Stimulated activated CD8-positive, alpha-beta memory T cell treated with anti-CD3 and anti-CD28 coated beads, Interleukin-15, amount 100 ng/mL, for 24 hours (primary cell): ENCODE measurements at places on chromosomes 16 and 17.

- DNase-seq: no peak
These were observed 527.2 kb upstream of the WSB1 start for GRCh38 chr17:26766743-26767142.

DNA sequence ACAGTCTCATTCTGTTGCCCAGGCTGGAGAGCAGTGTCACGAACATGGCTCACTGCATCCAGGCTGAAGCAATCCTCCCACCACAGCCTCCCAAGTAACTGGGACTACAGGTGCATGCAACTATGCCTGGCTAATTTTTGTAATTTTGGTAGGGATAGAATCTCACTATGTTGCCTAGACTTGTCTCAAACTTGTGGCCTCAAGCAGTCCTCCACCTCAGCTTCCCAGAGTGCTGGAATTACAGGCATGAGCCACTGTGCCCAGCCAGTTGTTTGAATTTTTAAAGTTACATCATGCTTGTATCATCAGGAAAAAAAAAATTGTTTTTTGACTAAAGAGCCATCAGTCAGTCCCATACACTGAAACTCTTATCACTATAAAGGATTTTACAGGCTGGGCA lies 17.1 kb upstream of the VPS4A start:
- DNase-seq: no peak

- no peak for DNase-seq
These were observed 14.8 kb upstream of the WFDC1 start for GRCh38 chr16:84279881-84280280.

DNA sequence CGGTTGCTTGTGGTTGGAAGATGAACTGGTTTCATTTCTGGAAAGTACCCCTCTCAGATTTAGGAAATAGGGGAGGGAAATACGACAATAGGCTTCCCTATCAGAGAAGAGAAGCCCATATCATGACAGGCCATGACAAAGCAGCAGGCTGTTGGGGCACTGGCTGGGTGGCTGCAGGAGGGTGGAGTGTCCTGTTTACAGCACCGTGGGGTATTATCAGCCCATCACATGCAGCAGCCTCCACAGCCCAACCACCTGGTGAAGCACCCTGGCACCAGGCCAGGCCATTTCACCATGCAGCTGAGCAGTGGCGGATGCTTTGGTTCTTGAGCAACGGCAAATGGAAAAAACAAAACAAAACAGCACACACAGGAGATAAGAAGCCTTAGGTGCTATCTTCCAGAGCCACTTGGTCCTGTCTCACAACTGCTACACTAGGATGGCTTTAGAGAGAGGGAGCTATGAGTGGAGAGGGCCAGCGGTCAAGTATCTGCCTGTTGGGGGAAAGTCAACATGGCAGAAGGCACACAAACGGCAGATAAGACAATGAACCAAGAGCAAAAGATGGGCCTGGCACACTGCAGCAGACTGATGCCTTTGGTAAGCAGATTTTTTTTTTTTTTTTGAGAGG lies 24.2 kb downstream of the FAM117A start:
- peak; percentile 59 for DNase-seq

GRCh38 chr17:27523712-27524111 lies 67.5 kb downstream of the KSR1 start:
- DNase-seq: no peak

DNA sequence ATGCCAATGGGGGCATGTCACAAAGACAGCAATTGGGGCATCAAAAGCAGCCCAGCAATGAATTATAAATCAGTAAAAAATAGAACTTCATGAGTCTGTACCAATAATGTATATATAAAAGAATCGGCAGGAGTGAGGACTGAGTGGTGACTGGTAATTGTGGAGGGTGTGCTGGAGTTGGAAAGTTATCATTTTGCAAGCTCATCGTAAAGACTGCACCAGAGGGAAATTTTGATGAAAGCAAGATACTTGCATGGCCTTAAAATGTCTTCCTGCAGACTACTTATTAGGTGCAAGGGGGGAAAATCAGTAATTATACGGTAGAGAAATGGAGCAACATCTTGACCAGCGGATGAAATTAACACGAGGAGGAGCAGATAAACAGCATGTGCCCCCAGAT lies 138.9 kb downstream of the AATF start:
- DNase-seq: no peak

DNA sequence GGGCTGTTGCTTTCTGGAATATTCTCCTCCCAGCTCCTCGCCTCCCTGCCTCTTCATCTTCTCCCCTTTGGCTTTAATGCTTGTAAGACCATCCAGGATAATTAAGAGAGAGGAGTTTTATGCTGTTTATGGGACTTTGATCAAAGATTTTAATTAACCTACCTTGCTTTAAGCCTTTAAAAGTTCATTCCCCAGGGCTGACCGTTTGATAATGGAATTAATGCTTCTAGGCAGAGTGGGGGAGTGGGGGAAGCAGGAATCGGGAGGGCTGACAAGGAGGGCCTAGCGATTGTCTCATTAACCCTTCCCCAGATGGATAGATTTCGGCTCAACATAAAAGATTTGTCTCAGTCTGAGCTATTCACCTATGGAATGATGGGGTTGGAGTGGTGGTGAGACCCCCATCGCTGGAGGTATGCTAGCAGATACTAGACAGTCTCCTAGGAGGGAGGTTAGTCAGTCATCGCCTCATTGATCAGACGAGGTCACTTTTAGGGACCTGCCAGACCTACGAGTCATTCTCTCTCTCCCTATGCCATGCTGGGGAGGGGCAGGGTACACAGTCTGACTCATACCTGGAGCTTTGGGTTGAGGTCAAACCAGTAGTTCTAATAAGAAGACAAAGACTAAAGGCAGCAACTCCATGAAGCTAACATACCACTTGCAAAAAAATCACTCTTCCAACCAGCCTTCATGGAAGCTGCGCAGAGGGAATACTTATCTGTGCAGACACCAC lies 236.6 kb upstream of the NLRP1 start:
- DNase-seq: no peak

DNA sequence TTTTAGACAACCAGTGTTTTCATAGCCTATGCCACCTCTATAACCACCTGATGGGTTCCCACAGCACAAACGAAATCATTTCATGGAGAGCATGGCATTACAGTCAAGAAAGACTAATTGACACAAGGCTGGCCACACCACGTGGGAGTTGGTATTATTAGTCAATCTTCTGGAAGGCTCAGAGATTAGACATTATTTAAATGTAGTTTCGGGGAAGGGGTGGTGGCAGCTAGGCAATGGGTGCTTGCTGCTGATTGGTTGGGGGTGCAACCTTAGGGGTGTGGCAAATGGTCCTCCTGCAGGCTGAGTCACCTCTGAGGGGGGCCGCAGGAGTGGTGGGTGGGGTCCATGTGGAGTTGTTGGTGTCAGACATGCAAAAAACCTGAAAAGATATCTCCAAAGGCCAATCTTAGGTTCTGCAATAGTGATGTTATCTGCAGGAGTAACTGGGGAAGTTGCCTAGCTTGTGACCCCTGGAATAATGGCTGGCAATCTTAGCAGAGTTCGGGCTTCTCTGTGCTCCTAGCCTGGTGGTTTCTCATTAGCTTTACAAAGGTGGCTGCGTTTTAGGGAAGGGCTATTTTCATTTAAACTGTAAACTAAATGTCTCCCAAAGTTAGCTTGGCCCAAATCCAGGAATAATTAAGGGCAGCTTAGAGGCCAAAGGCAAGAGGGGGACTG lies 4.6 kb downstream of the TEN1 start:
- no peak for DNase-seq

GRCh38 chr16:66652661-66653360 lies 43.7 kb downstream of the CMTM4 start:
- no peak for DNase-seq

DNA sequence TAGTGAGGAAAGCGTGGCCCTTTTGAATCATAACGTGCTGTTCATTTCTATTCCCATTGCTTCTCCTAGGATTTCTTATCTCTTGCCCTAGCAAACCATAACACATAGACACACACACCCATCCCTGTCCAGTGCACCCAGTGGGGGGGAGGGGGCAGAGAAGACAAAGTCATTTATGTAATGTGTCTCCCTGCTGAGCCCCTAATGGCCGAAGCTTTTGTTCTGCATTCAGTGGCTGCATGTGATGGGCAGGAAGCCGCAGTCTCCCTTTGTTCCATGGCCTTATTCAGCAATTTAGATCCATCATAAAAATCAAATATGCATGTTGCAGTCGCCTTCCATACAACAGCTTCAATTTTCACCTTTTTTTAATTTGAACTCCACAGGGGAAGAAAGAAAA lies 325.4 kb downstream of the ZFHX3 start:
- no peak for DNase-seq

GRCh38 chr17:58447039-58447975 lies 30.0 kb upstream of the RNF43 start:
- peak; percentile 8 for DNase-seq

DNA sequence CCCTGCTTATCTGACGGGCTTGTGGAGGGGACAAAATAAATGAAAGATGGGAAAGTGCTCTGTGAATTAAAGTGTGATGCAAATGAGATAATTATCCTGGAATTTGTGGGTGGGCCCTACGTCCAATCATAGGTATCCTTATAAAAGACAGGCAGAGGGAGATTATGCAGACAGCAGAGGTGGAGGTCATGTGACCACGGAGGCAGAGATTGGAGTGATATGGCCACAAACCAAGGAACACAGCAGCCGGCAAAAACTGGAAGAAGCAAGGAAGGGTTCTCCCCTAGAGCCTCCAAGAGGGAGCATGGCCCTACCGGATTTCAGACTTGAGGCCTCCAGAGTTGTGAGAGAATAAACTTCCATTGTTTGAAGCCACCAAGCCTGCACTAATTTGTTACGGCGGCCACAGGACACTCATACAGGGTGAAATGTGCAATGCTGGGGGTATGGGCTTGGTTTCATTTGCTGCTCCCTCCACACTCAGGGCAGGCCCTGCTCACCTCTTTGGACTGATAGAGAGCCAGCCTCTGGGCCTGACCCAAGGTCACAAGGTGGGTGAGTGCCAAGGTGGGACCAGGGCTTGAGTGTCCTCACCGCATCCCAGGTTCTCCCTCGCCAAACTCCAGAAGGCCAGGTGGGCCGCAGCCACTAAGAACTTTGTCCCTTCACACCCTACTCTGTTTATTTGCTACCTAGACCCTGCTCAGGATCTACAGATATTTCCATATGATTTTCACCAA lies 149.6 kb upstream of the TNRC6C start:
- DNase-seq: no peak

- no peak for DNase-seq
These were observed 19.5 kb downstream of the SEC14L1 start for GRCh38 chr17:77160091-77160874.

GRCh38 chr17:50318501-50319285 lies 27.2 kb upstream of the XYLT2 start:
- DNase-seq: no peak

GRCh38 chr16:88382491-88383400 lies at the start of gene ZNF469:
ZNF469 (plus strand) TSS chr16:88382959; CDS start chr16:88427471, 44,512 bp downstream.
- DNase-seq: no peak

GRCh38 chr17:27256225-27257030 lies 37.5 kb upstream of the WSB1 start:
- DNase-seq: no peak

DNA sequence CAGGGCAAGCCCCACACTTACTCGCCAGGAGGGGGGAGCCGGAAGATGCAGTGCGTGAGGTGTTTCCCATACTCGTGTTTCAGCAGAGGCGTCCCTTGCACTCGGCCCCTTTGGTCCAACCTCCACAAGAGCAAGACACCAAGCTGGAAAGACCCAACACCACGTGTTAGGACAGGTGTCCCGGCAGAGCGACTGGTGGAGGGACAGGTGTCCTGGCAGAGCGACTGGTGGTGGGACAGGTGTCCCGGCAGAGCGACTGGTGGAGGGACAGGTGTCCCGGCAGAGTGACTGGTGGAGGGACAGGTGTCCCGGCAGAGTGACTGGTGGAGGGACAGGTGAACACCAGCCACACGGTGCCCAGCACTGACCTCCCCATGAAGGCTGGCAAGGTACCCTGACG lies 19.4 kb downstream of the IFT140 start:
- DNase-seq: no peak

DNA sequence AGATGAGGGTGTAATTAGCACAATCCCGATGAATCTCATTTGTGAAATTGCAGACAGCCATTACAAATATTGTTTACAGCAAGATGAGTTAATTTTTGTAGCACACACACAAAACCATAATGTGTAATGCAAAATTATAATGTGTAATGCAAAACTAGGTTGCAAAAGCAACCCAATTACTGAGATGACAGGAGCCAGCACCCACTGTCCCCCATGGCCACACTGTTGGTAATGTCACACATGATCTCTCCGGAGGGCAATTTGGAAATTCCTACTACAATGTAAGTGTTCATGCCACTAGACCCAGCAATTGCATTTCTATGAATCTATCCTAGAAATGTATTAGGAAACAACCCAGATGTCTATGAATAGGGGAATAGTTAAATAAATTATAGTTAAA lies 76.9 kb downstream of the MARF1 start:
- DNase-seq: no peak

GRCh38 chr17:7745748-7746470 lies 28.4 kb downstream of the DNAH2 start:
- no peak for DNase-seq

DNA sequence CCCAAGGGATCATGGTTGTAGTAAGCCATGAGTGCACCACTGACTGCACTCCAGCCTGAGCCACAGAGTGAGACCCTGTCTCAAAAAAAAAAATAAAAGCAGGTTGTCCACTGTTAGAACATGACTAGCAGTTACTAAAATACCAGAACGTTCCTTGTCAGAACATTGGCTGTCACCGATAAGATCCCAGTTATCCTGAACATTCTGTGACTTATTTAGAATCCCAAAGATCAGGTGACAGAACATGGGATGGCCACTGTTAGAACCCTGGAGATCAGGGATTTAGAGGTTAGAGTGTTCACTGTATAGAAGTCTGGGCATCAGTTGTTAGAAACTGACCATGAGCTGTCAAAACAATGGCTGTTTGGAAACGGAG lies 8.6 kb downstream of the CES4A start:
- no peak for DNase-seq

DNA sequence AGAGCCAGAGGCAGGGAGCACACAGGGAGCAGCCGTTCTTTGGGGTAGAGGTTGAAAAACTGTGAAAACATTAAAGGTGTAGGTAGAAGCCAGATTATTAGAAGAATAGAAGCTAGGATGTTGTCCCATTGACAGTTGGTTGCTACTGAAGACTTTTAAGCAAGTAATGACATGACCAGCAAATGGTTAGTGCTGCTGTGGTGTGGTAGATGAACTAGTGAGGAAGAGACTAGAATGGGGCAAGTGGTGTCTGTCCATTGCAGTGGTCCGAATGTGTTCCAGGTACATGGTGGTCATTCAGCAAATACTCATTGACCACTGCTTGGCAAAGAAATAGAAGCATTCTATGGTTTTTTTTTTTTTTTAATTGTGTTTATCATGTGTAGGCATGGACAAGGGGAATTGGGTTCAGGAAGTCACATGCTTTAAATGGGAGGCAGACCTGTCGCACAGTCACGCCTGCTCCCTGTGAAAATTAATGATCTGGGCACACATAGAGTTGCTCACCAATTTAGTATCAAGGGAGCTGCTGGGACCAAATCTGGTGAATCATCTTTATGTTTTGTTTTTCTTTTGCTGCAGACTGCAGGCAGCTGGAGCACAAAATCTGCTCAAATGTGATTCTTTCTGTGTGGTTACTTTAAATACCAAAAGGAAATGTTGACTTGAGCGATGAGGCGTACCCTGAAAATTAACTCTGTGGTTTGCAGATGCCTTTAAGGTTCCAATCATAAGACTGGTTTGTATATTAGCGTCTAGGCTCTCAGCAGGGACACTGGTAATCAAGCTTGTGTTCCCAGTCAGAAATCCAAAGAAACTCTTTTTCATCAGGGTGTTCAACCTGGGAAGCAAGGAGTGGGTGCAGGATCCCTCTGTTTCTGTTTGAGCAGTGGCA lies 30.7 kb downstream of the YPEL2 start:
- no peak for DNase-seq
